ENCODE measurements at places on chromosomes 4 and X. TPM values are rescaled to one million over a fixed set of nuclear protein-coding genes. Genes with fewer than 3 reads are reported as not detected.

DNA sequence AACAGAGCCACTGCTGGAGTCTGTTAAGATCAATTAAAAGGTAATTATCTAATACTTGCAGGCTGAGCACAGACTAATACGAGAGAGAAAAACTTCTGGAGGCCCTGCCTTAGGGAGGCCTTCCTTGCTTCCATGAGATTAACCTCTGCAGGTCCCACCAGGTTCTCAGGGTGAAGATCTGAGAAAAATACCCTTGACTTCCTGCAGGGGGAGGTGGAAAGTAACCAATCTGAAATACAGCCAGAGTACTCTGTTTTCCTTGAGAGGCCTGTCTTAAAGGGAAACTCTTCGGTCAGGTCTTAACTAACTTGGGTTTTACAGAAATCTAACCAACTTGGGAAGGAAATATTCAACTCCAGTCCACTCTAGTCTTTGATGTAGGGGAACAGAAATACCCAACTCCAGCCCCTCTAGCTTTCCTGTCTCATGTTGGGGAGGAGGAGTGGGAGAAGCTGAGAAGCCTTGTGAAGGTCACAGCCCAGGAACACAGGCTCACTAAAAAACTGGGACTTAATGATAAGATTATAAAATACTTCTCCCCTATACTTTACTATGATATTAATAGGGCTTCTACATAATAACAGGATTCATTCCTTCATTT is 77.1 kb downstream of the TBCK start:
- DNase-seq, result no peak

DNA sequence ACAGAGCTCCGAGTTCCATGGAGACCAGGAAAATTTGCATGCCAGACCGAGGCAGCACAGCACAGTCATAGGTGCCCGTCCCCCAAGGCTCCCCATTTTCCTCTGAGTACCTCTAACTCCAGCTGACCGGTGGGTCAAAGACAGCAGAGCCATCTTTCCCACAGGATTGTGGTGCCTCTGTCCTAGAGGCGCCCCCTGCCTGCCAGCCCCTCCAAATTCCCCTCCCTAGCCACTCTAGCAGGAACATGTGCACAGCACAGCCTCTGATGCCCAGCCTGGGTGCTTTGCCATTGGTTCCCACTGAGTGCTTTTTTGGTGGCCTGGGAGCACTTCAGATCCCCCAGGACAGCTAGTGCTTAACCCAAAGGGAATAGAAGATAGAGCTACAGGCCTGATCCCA is 368.5 kb upstream of the PABPC5 start:
- DNase-seq, result no peak

DNA sequence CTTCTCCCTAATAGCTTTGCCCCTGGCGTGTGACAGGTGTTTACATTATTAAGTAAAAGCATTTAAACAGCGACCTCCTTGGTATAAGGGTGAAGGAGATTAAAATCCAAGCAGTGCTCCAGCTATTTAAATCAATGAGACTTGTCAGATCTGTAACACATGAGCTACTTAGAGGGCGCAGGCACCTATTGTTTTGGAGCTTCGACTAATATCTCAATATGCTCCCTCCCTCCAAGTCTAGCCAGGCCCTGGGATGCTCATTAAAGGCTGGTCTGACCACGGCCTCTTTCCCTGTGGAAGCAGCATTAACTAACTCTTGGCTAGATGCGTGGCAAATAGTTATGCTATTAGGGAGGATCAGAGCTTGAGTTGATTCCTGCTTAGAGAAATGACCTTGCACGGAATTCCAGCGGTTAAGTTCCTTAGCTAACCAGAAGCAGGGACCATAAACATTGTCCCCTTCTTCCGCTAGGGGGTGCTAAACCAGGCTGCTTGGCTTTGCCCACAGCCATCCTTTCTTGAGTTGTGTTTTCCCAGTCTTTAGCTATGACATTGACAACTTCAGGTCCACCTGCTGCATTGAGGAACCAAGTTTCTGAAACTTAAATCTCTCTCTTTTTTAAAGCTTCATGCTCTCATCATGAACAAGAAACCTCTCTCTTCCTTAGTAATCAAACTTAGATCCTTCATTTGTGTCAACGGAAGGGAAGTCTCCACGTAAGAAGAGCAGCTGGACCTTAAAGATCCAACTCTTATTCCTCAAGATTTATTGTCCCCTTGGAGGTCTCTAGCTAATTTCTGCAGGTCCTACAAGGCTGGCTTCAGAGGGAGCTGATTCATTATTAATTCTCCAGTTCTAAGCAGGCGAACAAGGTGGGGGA is 80.7 kb upstream of the IGFBP7 start:
- DNase-seq, result no peak

GRCh38 chrX:19720236-19720635 is 167.2 kb downstream of the SH3KBP1 start:
- no peak for DNase-seq

DNA sequence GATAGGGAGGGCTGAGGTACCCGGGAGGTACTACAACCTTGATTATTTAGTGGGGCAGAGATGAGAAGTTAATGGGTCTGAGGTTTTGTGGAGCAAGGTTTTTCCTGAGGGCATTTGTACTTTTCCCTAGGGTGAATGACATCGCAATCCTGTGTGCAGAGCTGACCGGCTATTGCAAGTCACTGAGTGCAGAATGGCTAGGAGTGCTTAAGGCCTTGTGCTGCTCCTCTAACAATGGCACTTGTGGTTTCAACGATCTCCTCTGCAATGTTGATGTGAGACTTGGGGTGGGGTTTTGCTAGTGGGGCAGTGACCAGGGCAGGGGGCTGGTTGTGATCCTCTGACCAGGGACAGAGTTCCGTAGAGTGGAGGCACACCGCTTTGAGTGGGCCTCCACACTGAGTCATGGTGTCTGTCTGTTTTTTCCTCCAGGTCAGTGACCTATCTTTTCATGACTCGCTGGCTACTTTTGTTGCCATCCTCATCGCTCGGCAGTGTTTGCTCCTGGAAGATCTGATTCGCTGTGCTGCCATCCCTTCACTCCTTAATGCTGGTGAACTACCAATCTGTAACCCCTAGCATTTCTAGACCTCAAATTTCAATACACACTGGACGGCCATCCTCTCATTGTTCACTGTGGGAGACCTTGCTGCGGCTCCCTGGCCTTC is 9.9 kb downstream of the MED12 start:
- DNase-seq, result no peak

GRCh38 chr4:38131371-38132091 is 171.3 kb downstream of the PTTG2 start:
- DNase-seq, result peak; percentile 75

GRCh38 chrX:53711436-53711835 is 24.9 kb upstream of the HUWE1 start:
- no peak for DNase-seq

DNA sequence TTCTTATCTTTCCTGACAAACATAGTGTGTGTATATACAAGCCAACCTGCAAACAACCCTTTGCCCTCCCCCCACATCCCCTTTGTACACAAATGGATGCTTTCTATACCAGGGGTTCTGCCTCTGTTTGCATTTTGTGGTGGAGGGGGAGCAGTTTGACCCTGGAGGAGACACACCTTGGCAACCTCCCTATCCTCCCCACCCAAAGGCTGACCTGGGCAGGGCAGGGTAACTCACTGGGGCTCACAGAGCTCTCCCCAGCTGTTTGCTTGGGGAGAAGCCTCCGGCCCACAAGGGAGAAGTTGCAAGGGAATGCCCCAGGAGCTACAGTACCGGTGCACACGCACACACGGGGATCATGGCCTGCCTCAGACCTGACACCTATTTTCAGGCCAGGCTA is 372.6 kb downstream of the BCOR start:
- DNase-seq, result no peak

DNA sequence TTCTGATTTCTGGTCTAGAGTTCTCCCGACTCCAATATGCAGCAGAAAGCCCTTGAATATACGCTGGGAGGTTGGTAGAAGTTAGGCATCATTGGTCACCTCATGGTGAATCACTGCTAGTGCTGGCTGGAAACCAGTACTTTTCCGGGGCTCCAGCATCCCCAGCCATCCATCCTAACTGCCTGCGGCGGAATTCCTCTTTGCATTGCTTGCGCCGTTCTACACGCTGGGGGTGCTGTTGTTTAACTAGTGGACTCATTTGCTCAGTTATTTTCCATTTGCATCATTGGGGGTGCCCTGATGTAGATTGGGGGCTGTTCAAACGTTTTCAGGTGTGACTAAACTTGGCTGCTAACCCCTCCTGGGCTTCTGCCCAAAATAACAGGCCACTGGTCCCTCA is 23.3 kb upstream of the GPR50 start:
- no peak for DNase-seq

DNA sequence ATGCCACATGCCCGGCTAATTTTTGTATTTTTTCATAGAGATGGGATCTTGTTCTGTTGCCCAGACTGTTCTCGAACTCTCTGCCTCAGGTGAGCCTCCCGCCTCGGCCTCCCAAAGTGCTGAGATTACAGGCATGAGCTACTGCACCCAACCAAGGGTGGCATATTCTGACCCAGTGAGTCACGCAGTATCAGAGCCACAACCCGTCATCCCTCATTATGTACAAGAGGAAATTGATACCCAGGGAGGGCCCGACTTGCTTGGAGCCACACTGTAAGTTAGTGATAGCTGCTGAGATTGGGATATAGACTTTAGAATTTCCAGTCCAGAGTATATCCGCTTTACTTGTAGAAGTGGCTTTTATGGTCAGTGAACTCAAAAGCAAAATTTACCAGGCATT is 14.6 kb downstream of the CCKAR start:
- DNase-seq, result no peak

GRCh38 chr4:155582971-155583437 is 83.6 kb upstream of the GUCY1A1 start:
- no peak for DNase-seq

- DNase-seq, result no peak
Measured at GRCh38 chrX:57177070-57177469, 39.9 kb upstream of the SPIN2A start.

The SLC2A9 gene
- 0.52 TPM for total RNA-seq

The CENPVL3 gene
- not detected for total RNA-seq

The CNKSR2 gene
- 8.0 TPM for total RNA-seq

The PPP4R3C gene
- not detected for total RNA-seq
